CD8-positive, alpha-beta memory T cell (primary cell): ENCODE measurements at places on chromosomes 12 and 14.

GRCh38 chr12:61546296-61546695 is 713.9 kb upstream of the USP15 start:
- H3K36me3 ChIP-seq = no peaks in the 10 kb centered on the region
- no peaks in the 10 kb centered on the region for H3K4me1 ChIP-seq
- no peaks in the 10 kb centered on the region for H3K27me3 ChIP-seq
- no peak overlapping the region for H3K27ac ChIP-seq
- no peak overlapping the region for H3K4me3 ChIP-seq

- DNase-seq = no peak
- H3K27me3 ChIP-seq = no peaks in the 10 kb centered on the region
- no peaks in the 10 kb centered on the region for H3K36me3 ChIP-seq
- H3K4me3 ChIP-seq = no peak overlapping the region
Measured at GRCh38 chr14:96629558-96630222, 127.5 kb downstream of the PAPOLA start.

GRCh38 chr14:94008234-94008633 is 11.1 kb downstream of the CCDC197 start:
- H3K27ac ChIP-seq = no peak overlapping the region
- H3K4me1 ChIP-seq = peaks cover 20% of the 10 kb centered on the region
- peaks cover 6% of the 10 kb centered on the region for H3K27me3 ChIP-seq
- no peaks in the 10 kb centered on the region for H3K36me3 ChIP-seq

DNA sequence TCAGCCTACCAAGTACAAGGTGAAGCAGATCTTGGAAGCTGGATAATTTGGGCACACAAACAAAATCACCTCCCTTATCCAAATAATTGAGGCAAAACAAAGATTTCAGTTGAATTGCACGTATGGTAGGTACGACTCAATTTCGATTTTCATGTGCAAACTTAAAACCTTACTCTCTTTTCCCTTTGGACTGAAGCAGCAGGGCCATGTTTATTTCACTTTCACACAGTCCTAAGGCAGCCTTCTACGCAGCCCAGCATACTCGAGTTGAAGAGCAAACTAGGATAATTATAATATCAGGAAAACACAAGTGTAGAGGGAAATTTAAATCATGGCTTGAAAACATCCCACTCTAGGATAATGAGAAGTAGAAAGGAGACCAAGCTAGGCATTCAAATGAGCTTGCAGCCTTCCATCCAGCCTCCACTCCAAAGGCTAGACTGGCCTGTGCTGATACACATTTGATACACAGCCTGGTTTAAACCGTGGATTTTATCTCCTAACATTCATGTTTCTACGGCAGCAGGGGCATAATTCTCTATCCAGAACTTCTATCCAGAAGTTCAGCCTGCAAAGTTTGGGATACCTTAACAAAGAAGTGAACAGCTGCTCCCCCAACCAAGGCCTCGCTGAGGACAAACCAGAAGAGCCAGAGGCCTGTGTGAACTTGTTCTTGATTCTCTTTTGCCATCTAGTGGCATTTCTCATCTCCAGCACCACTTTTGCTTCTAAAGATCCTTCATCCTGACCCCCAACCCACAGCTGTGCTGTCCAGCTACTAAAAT is 2.4 kb upstream of the RNASE7 start:
- H3K4me3 ChIP-seq = no peak overlapping the region
- no peaks in the 10 kb centered on the region for H3K36me3 ChIP-seq
- no peaks in the 10 kb centered on the region for H3K27me3 ChIP-seq
- no peak overlapping the region for H3K27ac ChIP-seq

DNA sequence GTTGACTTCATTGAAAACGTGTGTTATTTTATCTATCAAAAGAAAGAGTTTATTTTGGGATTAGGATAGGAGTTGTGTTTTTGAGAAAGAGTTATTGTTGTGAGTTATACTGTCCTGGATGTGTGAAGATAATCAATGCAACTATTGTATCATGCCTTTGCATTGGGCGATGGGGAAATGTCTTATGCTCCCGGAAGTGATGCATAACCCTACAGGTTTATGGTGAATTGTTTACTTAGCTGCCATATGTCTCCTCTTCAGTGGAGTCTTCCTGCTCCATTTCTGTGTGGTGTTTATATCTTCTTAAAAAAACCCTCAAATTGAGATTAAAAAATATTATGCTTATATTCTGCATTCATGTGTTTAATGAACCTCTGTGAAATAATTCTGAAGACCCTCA is 6.5 kb downstream of the PDE3A start:
- H3K4me1 ChIP-seq = no peaks in the 10 kb centered on the region
- no peaks in the 10 kb centered on the region for H3K27me3 ChIP-seq
- H3K36me3 ChIP-seq = no peaks in the 10 kb centered on the region
- no peak overlapping the region for H3K4me3 ChIP-seq
- no peak overlapping the region for H3K27ac ChIP-seq
- DNase-seq = no peak

- no peak overlapping the region for H3K4me3 ChIP-seq
- no peak overlapping the region for H3K27ac ChIP-seq
- no peak for DNase-seq
- no peaks in the 10 kb centered on the region for H3K36me3 ChIP-seq
- H3K27me3 ChIP-seq = no peaks in the 10 kb centered on the region
Measured at GRCh38 chr14:95287176-95287754, 32.4 kb downstream of the CLMN start.

DNA sequence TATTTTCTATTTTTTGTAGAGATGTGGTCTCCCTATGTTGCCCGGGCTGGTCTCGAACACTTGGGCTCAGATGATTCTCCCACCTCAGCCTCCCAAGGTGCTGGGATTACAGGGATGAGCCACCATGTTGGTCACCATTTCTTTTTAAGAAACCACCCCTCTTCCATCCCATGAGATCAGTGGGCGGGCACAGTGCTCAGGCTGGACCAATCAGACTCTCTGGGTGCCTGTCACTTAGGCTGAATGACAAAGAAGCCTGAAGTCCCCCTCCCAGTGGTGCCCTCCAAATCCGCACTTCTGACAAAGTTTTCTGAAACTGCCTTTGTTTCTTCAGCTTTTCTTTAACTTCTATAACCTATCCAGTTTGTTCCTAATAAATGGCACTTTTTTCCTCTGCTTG is 48.2 kb downstream of the CALM1 start:
- H3K27me3 ChIP-seq = no peaks in the 10 kb centered on the region
- H3K27ac ChIP-seq = no peak overlapping the region
- DNase-seq = no peak
- no peaks in the 10 kb centered on the region for H3K36me3 ChIP-seq

- H3K27me3 ChIP-seq = no peaks in the 10 kb centered on the region
- H3K4me1 ChIP-seq = no peaks in the 10 kb centered on the region
- no peaks in the 10 kb centered on the region for H3K36me3 ChIP-seq
- DNase-seq = no peak
- no peak overlapping the region for H3K4me3 ChIP-seq
Measured at GRCh38 chr12:124190312-124191023, 104.4 kb upstream of the RFLNA start.

- H3K27me3 ChIP-seq = no peaks in the 10 kb centered on the region
- no peak for DNase-seq
- H3K4me1 ChIP-seq = no peaks in the 10 kb centered on the region
- H3K36me3 ChIP-seq = no peaks in the 10 kb centered on the region
- H3K27ac ChIP-seq = peak overlapping the region; percentile 57
- no peak overlapping the region for H3K4me3 ChIP-seq
Measured at GRCh38 chr12:131230340-131231031, 276.8 kb downstream of the ADGRD1 start.

DNA sequence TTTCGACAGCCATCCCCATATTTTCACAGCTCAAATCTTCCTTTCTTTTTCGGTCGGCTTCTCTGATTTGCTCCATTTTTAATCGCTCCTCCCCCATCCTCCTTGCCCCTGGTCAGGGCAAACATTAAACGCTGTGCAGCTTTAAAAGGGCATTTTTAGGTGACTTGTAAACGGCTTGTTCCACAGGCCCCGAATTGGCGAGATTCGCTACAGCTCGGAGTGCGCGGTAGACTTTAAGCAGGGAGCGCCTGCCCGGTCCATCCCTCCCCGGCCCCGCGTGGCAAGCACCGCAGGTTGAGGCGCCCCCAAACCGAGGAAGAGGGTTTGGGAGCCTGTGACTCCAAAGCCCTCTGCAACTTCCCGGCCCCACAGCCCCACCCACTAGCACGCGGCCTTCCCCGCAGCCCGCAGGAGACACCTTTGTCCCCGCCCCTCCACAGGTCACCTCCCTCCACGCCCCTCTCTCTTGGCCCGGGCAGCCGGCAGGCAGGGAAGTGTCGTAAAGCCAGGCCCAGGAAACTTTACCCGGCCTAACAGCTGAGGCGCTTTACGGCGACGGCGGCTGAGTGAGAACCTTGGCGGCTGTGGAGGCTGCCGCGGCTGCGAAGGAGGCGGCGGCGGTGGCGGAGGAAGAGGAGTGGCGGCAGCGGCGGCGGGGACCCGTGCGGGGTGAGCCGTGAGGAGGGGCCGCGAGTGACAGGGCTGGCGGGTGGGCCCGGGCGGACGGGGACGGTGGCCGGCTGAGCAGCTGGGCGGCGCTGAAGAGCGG is at the start of gene NAA30:
TSS of gene NAA30 (plus strand) at position 550 of the 769 bp plus-strand sequence. CDS start 372 bp downstream, outside the sequence.
- H3K36me3 ChIP-seq = no peaks in the 10 kb centered on the region
- peaks cover 34% of the 10 kb centered on the region for H3K4me1 ChIP-seq
- no peaks in the 10 kb centered on the region for H3K27me3 ChIP-seq
- peak within 1 kb of the TSS; percentile 60 for H3K27ac ChIP-seq

GRCh38 chr14:91021115-91021514 is 39.3 kb downstream of the RPS6KA5 start:
- no peaks in the 10 kb centered on the region for H3K27me3 ChIP-seq
- no peak for DNase-seq
- peaks cover 27% of the 10 kb centered on the region for H3K4me1 ChIP-seq

DNA sequence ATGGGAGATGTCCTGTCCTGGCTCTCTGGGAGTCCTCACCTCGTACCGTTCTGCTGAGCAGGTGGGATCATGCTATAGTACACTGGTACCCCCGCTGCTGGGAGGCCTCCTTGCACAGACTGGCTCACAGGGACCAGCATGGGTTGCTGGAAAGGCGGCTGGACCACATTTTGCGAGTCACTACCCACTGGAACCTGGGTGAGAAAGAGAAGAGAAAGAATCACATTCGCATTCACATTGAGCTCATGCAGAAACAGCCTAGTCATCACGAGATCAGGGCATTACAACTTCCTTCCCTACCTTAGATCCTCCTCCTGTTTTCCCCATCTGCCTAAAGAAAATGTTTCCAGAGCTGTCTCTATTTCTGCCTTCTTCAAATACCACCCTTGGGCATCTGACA is 17.3 kb upstream of the STAC3 start:
- no peak for DNase-seq
- no peak overlapping the region for H3K27ac ChIP-seq
- H3K36me3 ChIP-seq = peaks cover 47% of the 10 kb centered on the region

DNA sequence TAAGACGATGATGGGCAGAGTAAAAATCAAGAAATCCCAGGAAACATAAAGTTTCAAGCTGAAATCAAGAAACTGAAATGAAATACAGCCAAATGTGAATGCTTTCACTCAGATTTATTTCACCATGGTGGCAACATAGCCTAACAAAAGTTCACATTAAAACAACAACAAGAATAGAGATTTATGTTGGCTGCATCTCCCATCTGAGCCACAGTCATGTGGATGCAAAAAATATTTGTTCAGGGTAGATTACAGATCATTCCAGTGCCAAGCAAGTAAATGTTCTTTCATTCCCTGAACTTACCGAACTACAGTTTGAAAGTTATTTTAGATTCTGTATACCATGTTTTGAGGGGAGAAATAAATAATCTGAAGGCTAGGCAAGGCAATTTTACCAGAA is 159.9 kb upstream of the TMTC1 start:
- H3K4me3 ChIP-seq = no peak overlapping the region
- H3K27ac ChIP-seq = no peak overlapping the region
- H3K4me1 ChIP-seq = no peaks in the 10 kb centered on the region
- no peaks in the 10 kb centered on the region for H3K36me3 ChIP-seq
- H3K27me3 ChIP-seq = no peaks in the 10 kb centered on the region
- no peak for DNase-seq

- peak; percentile 56 for DNase-seq
- H3K4me1 ChIP-seq = peaks cover 34% of the 10 kb centered on the region
- no peaks in the 10 kb centered on the region for H3K36me3 ChIP-seq
- H3K27ac ChIP-seq = peak overlapping the region; percentile 64
- H3K4me3 ChIP-seq = peak overlapping the region; percentile 51
Measured at GRCh38 chr12:12736759-12737676, 19.9 kb downstream of the CDKN1B start.

- no peaks in the 10 kb centered on the region for H3K36me3 ChIP-seq
- no peak overlapping the region for H3K27ac ChIP-seq
- no peaks in the 10 kb centered on the region for H3K27me3 ChIP-seq
- peaks cover 47% of the 10 kb centered on the region for H3K4me1 ChIP-seq
- peak overlapping the region; percentile 14 for H3K4me3 ChIP-seq
Measured at GRCh38 chr12:67484791-67485480, 163.6 kb upstream of the DYRK2 start.

GRCh38 chr12:113471619-113472171 is at the start of gene LHX5:
Gene LHX5, minus strand, starts transcription at chr12:113471871. Its CDS starts 373 bp downstream, at chr12:113471498.
- no peak for DNase-seq
- H3K27ac ChIP-seq = no peak within 1 kb of the TSS
- H3K4me1 ChIP-seq = peaks cover 5% of the 10 kb centered on the region
- no peaks in the 10 kb centered on the region for H3K36me3 ChIP-seq
- H3K27me3 ChIP-seq = peaks cover 21% of the 10 kb centered on the region
- no peak within 1 kb of the TSS for H3K4me3 ChIP-seq

DNA sequence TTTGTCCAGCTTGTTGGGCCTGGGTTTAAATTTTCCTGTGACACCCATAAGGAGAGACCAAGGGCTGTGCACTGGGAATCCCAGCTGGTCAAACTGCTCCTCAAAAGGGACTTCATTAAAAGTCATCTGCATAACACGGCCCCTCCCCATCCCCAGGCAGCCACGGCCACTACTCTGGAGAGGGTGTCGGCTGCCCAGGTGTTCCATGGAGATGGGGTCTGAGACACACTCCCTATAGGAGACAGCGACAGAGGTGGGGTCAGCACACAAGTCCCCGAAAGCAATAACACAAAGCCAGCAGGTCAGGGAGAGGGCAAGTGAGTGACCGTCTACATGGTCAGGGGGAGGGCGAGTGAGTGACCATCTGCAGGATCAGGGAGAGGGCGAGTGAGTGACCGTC is 75.6 kb upstream of the BCL11B start:
- no peak overlapping the region for H3K27ac ChIP-seq
- no peak overlapping the region for H3K4me3 ChIP-seq
- no peak for DNase-seq
- H3K36me3 ChIP-seq = no peaks in the 10 kb centered on the region
- H3K4me1 ChIP-seq = no peaks in the 10 kb centered on the region

GRCh38 chr12:112063273-112063672 is 45.3 kb downstream of the NAA25 start:
- H3K4me1 ChIP-seq = no peaks in the 10 kb centered on the region
- DNase-seq = no peak
- H3K27ac ChIP-seq = no peak overlapping the region
- H3K4me3 ChIP-seq = no peak overlapping the region

GRCh38 chr14:106681161-106681560 is 1154.8 kb downstream of the TMEM121 start:
- H3K4me3 ChIP-seq = no peak overlapping the region
- no peaks in the 10 kb centered on the region for H3K27me3 ChIP-seq
- H3K27ac ChIP-seq = no peak overlapping the region
- H3K4me1 ChIP-seq = no peaks in the 10 kb centered on the region
- no peak for DNase-seq
- H3K36me3 ChIP-seq = no peaks in the 10 kb centered on the region
